ENCODE measurements at places on chromosomes 3 and 15.

DNA sequence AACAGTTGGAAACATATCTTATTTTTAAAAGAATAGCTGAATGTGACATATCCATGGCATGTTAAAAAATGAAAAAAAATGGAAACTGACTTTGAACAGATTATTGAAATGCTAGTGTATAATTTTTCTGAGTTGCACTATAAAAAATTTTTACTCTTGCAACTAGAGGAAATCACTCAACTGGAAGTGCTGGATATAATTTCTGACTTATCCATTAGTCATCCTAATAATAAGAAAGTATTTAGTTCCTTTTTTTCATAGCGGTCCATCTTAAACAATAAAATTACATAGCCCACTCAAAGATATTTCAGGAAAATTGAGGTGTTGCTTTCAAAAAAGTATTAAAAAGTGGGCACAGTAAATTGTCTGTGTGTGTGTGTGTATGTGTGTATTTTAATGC is 80.7 kb downstream of the MBNL1 start:
- no peak for DNase-seq

- no peak for DNase-seq
Observed at GRCh38 chr15:79016527-79017170, 71.8 kb upstream of the CTSH start.

DNA sequence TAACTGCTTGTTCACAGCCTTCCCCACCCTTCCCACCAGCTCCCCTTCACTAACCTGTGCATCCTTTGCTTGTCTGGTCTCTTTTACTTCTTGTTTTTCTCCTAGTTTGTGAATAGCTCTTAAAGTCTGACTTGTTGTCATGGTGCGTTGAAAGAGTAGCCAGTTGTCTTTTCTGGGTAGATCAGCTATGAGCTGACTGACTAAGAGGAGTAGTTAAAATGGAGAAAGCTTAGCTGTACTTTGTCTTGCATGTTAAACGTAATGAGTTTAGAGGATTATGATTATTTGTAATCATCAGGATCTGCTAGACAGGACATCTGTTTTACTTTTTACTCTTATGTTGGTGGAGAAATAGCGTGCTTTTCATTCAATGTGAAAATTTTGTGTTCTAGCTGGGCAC is 35.9 kb downstream of the ATP2C1 start:
- no peak for DNase-seq

DNA sequence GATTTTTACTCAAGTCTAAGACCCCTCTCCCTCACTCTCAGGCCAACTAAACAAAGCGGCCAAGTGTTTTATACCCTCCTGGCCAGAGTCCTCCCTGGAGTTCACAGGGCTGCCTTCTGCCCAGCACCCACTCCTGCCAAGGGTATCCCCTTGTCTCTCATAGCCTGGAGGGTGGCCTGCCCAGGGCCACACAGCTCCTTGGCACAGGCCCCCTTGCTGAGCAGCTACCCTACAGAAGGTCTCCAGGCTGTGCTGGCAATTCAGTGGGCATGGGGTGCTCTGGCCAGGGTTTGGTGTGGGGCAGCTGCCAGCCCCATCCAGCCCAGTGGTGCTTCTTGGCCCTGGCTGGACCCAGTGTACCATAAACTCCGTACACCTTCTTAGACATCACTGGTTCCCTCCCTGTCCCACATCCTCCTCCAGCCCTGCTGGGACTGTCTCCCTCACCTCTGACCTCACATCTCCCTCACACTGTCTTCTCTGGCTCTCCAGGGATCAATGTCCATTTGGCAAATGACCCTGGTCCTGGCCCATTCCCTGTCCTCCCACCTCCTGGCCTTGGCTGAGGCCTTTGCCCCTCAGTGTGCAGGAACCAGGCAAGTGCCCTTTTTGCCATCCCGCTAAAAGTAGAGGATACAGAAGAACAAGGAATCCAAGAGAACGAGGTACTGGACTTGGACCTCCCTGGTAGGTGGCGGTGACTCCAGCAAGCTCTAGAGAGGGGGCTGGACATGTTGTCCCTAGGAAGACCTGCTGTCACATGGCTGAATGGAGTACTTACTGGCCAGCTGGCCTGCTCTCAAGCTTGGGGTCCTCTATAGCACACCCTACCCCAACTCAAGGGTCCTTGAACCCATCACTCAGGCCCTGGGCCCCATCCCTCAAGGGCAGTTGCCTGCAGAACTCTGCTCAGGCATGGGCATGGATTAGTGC is 50.0 kb upstream of the TRPM1 start:
- DNase-seq: no peak

- no peak for DNase-seq
Observed at GRCh38 chr3:81876826-81877225, 115.4 kb upstream of the GBE1 start.

DNA sequence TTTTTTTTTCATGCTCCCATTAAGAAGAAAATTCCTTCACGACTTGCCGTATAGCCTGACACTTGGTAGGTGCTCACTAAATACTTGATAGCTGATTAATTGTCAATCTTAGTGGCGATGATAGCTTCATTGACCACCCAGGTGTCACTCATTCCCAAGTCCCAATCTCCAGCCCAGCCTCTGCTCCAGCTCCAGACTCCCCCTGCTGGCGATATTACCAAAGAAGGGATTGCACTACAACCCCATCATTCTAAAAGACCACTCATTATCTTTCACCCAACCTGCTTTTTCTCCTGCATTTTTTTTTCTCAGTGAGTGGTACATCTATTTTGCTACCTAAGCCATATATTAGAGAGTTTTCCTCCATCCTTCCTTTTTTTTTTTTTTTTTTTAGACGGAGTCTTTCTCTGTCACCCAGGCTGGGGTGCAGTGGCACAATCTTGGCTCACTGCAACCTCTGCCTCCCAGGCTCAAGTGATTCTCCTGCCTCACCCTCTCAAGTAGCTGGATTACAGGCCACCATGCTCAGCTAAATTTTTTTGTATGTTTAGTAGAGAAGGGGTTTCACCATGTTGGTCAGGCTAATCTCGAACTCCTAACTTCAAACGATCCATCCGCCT is 19.5 kb upstream of the COMMD2 start:
- no peak for DNase-seq

- DNase-seq: no peak
Observed at GRCh38 chr3:48588230-48588629, 6.9 kb downstream of the COL7A1 start.

GRCh38 chr15:74167891-74168331 is 5.6 kb upstream of the ISLR start:
- no peak for DNase-seq

DNA sequence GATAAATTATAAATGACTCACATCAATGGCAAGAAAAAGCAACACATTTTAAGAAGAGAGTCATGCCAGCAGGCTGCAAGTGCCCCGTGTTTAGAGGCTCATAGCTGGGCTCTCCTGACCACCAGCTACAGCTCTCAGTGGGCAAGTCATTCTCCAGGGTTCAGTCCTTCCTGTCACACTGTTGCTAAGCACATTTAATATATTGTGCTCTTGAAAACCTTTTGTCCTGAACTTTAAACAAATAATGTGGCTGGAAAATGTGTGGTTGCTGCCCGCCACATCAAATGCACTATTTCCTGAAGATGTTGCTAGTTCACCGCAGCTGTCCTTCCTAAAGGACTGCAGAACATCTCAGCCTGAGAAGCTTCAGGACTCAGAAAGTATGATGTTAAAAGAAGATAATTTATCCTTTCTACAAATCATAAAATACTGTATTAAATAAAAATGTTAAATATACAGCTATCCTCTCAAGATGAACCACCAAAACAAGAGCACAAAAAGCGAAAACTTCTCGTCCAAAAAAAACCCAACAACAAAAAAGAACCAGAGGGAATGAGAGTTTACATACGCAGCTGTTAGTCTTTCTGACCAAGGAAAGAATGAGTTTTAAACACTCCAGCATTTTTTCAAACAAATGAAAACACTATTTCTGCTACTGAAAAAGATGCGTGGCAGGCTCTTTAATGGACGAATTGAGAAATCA is 951 bp downstream of the TARS3 start:
- DNase-seq: no peak

- DNase-seq: no peak
Observed at GRCh38 chr3:156171281-156172267, 51.2 kb downstream of the KCNAB1 start.

- DNase-seq: no peak
Observed at GRCh38 chr3:89699771-89700170, 592.4 kb downstream of the EPHA3 start.

GRCh38 chr15:101404245-101404644 is 85.3 kb downstream of the PCSK6 start:
- no peak for DNase-seq

DNA sequence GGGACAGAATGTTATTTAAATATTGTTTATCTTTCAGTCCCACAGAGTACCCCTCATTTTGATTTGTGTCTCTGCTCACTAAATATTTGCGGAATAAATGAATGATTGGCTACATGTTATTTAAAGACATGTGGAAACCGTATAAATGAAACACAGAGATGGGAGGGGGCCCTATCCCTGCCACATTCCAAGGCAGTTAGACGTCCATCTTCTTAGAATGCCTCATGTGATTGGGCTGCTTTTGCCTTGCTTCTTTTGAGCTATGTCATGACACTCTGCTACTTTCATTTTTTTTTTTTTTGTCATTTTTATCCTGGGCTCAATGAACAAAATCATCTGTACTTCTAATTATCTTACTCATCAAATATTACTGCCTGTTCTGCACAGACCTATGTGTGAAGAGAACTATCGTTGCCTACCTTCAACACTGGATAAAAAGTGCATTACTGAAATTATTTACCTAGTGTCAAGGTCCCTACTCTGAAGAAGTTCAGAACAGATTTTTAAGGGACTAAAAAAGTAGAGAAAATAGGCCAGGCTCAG is 83.9 kb upstream of the FAM98B start:
- DNase-seq: no peak

DNA sequence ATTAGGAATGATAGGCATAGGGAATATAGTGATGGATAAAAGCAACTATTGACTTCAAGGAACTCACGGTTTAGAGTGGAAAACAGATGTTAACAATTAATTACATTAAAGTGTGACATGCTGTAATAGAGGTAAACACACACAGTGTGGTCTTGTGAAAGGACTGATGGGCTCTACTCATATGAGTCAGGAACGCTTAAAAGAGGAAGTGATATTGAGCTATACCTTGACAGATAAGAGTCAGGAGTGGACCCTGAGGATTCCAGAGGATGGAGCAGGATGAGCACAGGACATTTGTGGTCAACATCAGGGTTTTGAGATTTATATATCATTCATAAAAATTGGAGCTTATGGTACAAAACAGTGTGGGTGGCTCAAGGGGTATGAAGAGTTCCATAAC is 11.0 kb downstream of the EXOG start:
- no peak for DNase-seq

- DNase-seq: no peak
Observed at GRCh38 chr15:86840996-86841395, 761.3 kb downstream of the AGBL1 start.

GRCh38 chr3:151166161-151166560 is 36.9 kb downstream of the GPR171 start:
- no peak for DNase-seq

DNA sequence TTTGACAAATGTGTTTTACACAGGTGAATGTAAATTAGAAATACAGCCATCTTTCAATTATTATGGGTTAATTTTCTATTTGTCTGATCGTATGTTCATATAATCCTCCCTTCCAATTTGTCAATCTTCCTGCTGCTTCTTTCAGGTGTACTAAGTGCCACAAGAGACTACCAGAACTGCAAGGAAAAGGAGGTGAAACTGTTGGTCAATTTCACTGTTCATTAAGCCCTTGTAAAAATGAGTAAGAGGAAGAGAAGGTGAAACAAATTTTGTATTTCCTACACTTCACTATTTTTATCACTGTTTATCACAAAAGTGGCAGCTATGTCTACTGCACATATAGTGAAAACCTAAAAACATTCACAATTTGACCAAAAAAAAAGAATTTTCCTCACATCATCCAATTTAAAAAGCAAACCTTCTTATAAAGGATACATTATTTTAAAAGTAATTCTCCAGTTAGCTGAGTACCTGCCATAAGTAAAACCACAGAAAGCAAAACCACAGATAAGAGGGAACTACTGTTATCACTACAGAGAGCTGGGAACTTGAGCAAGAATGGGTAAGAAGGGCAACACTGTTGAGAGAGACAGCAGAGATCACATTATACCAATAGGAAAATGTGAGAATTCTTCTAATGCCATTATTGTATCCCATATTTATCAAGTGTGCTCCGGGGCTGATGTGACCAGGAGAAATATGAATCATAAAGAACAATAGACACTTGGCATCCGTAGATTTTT is 163.0 kb downstream of the TBC1D5 start:
- DNase-seq: no peak

- DNase-seq: no peak
Observed at GRCh38 chr15:69468241-69469121, 15.9 kb downstream of the RPLP1 start.

- DNase-seq: no peak
Observed at GRCh38 chr3:193744048-193744821, 151.2 kb downstream of the OPA1 start.

GRCh38 chr3:184937611-184938010 is 125.6 kb downstream of the VPS8 start:
- no peak for DNase-seq

DNA sequence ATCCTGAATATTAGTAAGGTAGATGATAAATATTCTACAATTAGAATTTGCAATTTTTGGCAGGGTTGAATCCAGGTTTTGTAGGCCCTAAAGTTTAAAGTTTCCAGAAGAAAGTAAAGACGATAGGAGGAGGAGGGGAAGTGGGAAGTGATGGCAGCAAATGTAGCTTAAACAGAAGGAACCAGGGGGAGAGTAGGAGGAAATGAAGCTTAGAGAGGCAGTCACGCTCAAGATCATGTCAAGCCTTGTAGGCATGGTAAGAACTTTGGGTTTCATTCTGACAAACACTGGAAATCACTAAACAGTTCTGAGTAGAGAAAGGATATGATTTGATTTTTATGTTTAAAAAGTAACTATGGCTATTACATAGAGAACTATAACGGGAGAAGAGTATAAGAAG is 63.9 kb downstream of the NR2E3 start:
- no peak for DNase-seq

DNA sequence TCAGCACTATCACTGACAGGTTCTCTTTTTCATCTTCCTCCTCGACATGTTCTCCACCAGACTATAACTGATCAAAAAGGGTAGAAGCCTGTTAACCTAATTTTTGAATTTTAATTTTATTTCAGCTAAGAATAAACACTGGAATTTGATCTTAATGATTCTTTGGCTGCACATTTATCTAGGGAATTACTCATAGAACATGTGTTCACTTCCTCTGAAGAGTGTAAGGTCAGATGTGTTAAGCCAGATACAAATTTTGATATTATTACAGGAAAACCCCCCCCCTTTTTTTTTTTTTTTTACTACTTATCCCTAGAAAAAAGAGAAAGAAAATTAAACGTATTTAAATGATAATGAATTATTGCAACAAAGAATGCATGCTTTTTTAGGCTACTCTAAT is 15.0 kb downstream of the DCBLD2 start:
- no peak for DNase-seq

DNA sequence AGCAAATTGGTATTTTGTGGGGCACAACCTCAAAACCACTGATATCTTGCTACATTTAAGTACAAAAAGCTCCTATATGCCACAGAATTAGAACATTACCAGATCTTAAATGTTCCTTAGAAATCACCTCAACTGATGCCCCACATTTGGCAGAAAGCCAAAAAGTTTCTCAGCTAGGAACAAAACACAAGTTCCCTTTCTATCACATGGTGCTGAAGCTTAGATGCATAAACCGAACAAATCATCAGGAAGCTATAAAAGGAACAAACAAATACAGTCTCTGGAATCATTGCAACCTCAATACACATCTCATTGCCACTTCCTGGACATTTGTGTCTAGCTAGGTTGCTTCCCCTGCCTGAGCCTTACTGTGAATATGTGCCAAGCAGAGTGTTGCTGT is 492.6 kb downstream of the LPP start:
- DNase-seq: no peak

Data from DMS 273 treated with DMSO at 0.1 percent for 48 hours (cell line).